NCI-H1694 treated with DMSO at 0.1 percent for 48 hours (cell line): ENCODE measurements at places on chromosomes 4 and X.
A peak's percentile ranks its signal among the peaks of the same experiment; 100 is the strongest.

- no peak for DNase-seq
Observed at GRCh38 chr4:167084321-167084720, 150.0 kb downstream of the SPOCK3 start.

- DNase-seq = no peak
Observed at GRCh38 chr4:99664716-99665115, 7.1 kb upstream of the C4orf54 start.

DNA sequence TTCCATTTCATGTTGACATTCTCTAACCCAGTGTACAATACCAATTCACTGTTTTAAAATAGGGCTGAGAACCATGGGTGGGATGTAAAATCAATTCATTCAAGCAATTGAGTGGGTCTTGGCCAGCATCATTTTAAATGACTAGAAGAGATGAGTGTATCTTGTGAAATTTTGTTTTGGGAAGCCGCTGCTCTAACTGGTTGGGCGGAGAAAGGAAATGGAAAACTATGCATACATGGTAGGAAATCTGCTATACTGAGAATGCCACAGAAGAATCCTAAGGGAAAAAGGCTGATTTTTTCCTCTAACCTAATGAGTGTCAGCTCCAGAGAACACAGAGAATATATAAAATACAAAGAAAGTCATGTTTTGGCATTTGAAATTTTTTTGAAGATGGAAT lies 54.8 kb upstream of the DCLK2 start:
- DNase-seq = no peak

GRCh38 chr4:128221586-128221985 lies 66.0 kb downstream of the PGRMC2 start:
- no peak for DNase-seq

DNA sequence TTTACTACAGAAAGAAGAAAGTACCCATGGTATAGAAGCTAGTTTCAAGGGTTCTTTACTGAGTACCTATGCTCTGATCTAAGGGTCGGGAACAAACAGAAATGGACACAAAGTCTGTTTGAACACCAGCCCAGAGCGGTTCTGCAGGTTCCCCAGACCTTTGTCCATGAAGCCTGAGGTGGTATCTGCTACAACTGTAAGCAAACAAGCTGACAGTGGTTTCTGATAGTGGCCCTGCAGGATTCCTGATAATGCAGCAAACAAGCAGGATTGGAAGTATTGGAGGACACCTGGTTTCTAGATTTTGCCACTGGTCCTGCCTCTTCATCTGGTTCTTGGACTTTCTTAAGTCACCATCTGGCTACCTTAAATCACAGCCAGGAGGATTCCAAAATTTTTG lies 23.7 kb downstream of the SMPX start:
- no peak for DNase-seq

- no peak for DNase-seq
Observed at GRCh38 chrX:25017667-25018247, 2.0 kb upstream of the ARX start.

- DNase-seq = no peak
Observed at GRCh38 chr4:73589261-73589847, 30.9 kb downstream of the RASSF6 start.

- no peak for DNase-seq
Observed at GRCh38 chrX:1334854-1335253, 1.7 kb upstream of the IL3RA start.

DNA sequence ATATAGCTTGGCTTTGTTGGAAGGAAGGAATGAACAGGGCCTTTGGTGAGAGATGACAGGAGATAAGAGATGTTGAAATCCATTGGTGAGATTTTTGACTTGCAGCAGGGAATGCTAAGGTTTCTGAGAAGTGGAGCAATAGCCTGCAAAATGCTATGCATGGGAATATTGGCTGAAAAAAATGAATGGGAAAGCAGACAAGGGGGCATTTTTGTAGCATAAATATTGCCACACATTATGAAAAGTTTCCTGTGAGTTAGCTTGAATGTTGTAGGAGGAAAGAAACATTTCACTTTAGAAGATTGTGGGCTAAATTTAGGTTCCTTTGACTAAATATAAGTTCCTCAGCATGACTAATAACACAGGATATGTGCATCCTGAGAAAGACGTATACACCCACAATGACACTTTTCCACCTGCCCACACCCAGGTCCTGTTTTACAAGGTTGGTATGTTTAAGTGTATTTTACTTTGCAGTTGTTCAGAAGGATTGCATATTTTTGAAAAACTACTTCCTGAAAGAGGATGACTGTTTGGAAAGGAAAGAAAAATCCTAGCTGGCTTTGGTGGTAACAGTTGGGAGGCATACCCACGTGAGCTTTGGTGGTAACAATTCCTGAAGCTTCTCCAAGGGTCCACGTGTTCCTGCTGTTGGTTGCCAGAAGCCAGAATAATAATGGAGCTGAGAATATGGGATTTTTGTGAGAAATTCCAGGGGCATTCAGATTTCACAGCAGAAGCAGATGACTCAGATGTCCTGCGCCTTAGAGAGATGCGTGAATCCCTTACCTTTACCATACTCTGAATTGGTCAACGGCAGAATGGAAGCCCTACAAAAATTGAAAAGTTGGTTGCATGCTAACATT lies 28.5 kb downstream of the PHEX start:
- no peak for DNase-seq

GRCh38 chr4:55466001-55466400 lies 70.2 kb downstream of the TMEM165 start:
- DNase-seq = no peak

- no peak for DNase-seq
Observed at GRCh38 chr4:168999809-169000208, 10.2 kb downstream of the CBR4 start.

- no peak for DNase-seq
Observed at GRCh38 chr4:82293304-82293703, 80.5 kb downstream of the HNRNPD start.

DNA sequence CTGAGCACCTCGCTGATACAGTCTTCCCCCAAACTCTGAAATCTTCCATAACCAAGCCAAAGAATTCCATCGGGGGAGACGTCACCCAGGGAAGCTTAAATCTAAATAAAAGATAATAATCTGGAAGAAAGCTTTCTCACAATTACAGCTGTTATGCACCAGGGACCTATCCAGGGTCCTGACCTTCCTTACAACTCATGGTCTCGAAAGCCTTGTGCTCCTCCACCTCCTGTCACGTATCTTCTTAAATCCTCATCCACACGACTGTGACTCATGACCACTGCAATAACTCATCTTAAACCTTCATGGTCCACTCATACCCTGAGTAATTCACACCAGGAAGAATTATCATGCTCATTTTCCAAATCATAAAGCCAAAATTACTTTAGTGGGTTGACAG lies 166.8 kb upstream of the FRG1 start:
- DNase-seq = no peak

DNA sequence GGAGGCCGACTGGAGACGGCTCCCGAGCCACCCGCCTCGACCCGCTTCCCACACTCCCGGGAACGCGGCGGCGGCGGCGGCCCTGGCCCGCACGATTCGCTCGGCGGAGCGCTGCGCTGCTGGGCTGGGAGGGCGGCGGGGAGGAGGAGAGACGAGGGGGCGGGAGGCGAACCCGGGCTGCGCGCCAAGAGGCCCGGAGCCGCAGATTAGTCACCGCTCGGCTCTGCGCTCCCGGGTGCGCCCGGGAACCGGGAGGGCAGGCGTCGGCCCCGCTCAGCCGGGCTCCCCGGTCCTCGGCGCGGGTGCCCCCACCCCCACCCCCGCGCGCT lies 11.2 kb upstream of the BCOR start:
- peak; percentile 62 for DNase-seq

- peak; percentile 77 for DNase-seq
Observed at GRCh38 chr4:81722290-81722851, 250.7 kb upstream of the RASGEF1B start.

- DNase-seq = no peak
Observed at GRCh38 chr4:77734928-77735327, 84.2 kb downstream of the CNOT6L start.

GRCh38 chr4:172489861-172490260 lies 676.7 kb downstream of the GALNTL6 start:
- no peak for DNase-seq

DNA sequence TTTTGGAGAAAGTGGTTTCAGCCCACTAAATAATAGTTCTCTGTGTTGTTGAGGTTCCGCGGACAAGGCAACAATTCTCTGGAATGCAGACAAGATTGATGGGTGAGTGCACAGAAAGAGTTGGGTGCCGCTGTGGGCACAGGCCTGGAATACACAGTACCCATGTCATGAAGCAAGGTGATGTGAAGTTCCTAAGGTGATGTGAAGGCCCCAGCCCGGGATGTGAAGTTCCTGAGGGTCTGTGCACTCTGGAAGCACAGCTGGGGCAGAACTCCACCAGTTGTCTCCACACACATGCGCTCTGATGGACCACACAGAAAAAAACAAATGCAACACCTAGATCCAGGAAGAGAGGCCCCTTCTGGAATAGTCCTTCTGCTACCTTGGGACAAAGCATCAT lies 86.6 kb upstream of the BMPR1B start:
- DNase-seq = no peak

DNA sequence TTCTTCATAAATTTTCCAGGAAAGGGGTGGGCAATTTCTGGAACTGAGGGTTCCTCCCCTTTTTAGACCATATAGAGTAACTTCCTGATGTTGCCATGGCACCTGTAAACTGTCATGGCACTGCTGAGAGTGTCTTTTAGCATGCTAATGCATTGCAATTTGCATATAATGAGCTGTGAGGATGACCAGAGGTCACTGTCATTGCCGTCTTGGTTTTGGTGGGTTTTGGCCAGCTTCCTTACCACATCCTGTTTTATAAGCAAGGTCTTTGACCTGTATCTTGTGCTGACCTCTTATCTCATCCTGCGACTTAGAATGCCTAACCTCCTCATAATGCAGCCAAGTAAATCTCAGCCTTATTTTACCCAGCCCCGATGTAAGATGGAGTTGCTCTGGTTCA lies 577.8 kb downstream of the NLGN4X start:
- DNase-seq = no peak

DNA sequence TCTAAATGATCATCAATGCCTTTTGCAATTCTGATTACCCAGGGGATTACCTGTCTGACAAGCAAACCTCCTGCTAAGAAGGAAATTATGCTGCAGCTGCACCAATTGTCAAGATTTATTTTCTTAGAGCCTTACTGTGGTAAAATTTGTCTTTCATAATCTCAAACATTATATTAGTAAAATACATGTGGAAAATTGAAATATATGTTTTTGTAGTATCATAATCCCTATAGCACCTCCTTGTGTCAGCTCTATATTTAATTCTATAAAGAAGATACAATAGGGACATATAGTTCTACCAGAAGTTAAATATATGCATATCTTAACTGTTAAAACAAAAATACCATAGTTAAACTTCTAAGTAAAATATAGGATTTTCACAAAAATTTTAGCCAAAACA lies 655.6 kb upstream of the PCDH10 start:
- no peak for DNase-seq

DNA sequence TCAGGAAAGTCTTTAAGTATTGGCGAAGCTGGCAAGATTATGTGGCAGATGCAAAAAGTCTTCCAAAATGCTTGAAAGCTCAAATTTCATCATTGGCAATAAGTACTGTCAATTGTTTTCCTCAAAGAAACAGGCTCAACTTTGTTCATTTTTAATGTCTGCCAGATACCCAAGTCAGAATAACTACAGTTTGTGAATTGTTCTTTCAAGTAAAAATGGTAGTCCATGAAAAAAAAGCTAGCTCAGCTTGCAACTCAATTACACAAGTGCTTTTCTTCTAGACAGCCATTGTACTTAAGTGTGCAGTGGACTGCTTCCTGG lies 70.5 kb downstream of the AFF1 start:
- no peak for DNase-seq

DNA sequence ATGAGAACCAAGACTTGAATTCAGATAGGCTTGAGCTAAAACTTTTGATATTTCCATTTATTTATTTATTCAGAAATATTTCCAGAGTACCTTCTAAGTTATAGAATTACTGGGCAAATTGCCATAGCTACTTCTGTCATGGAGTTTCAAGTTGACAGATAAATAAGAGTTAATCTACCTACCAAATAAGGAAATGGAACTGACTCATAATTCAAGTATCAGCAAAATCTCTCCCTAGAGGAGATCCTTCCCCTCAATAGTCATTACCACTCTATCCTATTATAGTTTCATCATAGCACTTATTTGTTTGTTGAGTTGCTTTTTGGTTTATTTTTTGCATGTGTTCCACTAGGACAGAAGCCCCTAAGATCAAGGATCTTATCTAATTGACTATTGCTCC lies 48.8 kb upstream of the CCSER1 start:
- DNase-seq = no peak

GRCh38 chr4:180913750-180914149 lies 1329.5 kb upstream of the TENM3 start:
- DNase-seq = no peak

DNA sequence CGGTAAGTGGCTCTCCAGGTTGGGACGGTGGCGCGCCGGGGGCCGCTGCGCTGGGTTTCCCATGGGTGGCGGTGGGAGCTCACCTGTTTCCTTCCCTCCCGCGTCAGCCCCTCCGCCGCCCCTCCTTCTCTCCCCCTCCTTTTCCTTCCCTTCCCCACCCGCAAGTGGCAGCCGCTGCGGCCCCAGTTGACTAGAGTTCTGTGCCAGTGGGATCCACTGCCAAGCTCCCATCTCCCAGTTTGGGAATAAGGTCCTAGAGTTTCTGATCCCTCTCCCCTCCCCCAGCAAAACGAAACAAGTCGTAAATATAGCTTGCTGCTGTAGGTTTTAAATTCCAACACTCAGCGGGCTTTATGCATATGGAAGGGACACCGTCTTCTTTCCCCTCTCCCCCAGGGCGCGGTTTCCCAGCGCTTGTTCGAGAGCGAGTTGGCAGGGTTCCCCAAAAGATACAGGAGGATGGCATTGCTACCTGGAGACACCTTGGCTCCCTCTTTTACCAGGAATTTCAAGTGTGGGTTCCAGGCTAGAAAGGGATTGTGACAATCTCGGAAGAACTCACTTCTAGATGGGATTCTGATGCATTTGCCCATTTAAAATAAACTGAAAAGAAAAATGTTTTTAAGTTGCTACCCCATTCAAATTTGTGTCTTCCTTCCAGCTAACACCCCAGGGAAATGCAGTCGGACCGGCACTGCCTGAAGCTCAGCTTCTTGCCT lies 1.2 kb downstream of the TLL1 start:
- no peak for DNase-seq
